ENCODE measurements at places on chromosomes 2 and 18. TPM values are rescaled to one million over a fixed set of nuclear protein-coding genes. Genes with fewer than 3 reads are reported as not detected.

DNA sequence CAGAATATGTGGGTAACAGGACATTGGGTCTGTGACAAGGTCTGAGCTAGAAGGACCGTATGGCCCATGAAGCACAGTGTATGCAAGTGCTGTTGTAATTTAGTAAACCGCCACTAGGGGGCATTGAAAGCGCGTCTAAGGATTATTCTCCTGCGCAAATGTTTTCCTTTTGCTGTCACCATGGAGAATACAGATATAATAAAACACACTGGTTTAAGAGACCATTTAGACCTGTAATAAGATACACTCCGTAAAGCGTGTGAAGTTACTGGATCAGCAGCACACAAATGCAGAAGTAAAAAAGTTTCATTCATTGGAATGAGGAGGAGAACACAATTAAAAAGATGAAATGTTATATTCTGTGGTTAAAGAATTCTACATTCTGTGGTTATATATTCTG is 272.4 kb downstream of the AGAP1 start:
- H3K4me1 ChIP-seq = peaks cover 2% of the 10 kb centered on the region
- H3K27me3 ChIP-seq = no peaks in the 10 kb centered on the region
- H3K36me3 ChIP-seq = no peaks in the 10 kb centered on the region
- H3K4me3 ChIP-seq = no peak overlapping the region
- no peak overlapping the region for H3K27ac ChIP-seq

GRCh38 chr2:12895017-12895416 is 178.3 kb downstream of the TRIB2 start:
- H3K36me3 ChIP-seq = no peaks in the 10 kb centered on the region
- no peak overlapping the region for H3K4me3 ChIP-seq
- no peaks in the 10 kb centered on the region for H3K4me1 ChIP-seq
- H3K27me3 ChIP-seq = no peaks in the 10 kb centered on the region
- H3K27ac ChIP-seq = no peak overlapping the region

DNA sequence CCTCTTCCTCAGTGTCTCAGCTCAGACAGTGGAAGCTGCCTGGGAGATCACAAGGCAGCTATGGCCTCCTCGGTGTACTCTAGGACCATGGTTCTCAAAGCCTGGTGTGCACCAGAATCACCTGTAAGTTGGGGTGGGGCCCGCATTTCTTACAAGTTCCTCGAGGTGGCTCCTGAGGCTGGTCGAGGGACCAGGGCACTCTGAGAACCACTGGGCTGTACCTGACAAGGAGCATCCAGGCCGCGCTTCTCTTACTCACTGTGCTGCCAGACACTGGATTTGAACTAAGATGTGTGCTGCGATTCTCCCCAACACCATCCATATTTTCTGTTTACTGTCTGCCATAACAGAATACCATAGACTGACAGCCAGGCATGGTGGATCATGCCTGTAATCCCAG is 59.5 kb downstream of the DIPK1C start:
- no peak overlapping the region for H3K27ac ChIP-seq
- no peaks in the 10 kb centered on the region for H3K36me3 ChIP-seq
- H3K4me1 ChIP-seq = no peaks in the 10 kb centered on the region
- H3K4me3 ChIP-seq = no peak overlapping the region
- H3K27me3 ChIP-seq = no peaks in the 10 kb centered on the region

DNA sequence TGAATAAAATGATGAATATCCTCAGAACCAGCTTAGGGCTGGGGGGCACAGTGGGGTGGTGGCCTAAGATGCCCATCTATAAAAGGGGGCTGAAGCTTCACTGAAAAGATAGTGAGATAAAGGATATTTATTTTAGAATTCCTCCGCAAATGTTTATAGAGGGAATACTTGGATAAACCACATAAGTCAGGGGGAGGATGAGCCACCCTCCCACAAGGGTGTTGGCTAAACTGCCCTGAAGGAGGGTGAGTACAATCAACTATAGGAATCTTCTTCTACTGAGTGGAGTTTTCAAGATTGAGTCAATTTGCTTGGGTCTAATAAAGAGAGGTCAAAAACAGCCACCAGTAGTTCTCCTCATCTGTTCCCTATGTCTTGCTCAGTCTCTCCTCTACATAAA is 114.5 kb upstream of the TANK start:
- no peaks in the 10 kb centered on the region for H3K27me3 ChIP-seq
- H3K36me3 ChIP-seq = no peaks in the 10 kb centered on the region
- no peaks in the 10 kb centered on the region for H3K4me1 ChIP-seq
- no peak for DNase-seq
- no peak overlapping the region for H3K27ac ChIP-seq
- no peak overlapping the region for H3K4me3 ChIP-seq

Gene EVA1A
- total RNA-seq = not detected

- H3K36me3 ChIP-seq = no peaks in the 10 kb centered on the region
- H3K4me3 ChIP-seq = no peak overlapping the region
- peaks cover 13% of the 10 kb centered on the region for H3K4me1 ChIP-seq
- H3K27me3 ChIP-seq = no peaks in the 10 kb centered on the region
- DNase-seq = no peak
- H3K27ac ChIP-seq = no peak overlapping the region
Observed at GRCh38 chr18:10168477-10168876, 254.7 kb downstream of the VAPA start.

- no peaks in the 10 kb centered on the region for H3K4me1 ChIP-seq
- H3K27me3 ChIP-seq = no peaks in the 10 kb centered on the region
- H3K4me3 ChIP-seq = no peak overlapping the region
Observed at GRCh38 chr2:17815468-17816184, 634 bp upstream of the MSGN1 start.

DNA sequence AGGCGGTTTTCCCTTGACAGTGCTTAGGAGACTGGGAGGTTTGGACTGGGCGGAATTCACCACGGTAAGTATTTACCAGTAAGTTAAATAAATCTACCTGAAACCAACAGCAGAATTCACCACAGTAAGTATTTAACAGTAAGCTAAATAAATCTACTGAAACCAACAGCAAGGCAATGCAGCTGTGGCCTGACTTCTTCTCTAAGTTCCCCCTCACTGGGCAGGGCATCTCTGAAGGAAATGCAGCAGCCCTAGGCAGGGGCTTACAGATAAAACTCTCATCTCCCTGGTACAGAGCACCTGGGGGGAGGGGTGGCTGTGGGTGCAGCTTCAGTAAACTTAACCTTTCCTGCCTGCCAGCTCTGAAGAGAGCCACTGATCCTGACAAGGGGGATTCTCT is 432.5 kb upstream of the LRRTM1 start:
- H3K27me3 ChIP-seq = no peaks in the 10 kb centered on the region
- no peaks in the 10 kb centered on the region for H3K36me3 ChIP-seq
- no peaks in the 10 kb centered on the region for H3K4me1 ChIP-seq

DNA sequence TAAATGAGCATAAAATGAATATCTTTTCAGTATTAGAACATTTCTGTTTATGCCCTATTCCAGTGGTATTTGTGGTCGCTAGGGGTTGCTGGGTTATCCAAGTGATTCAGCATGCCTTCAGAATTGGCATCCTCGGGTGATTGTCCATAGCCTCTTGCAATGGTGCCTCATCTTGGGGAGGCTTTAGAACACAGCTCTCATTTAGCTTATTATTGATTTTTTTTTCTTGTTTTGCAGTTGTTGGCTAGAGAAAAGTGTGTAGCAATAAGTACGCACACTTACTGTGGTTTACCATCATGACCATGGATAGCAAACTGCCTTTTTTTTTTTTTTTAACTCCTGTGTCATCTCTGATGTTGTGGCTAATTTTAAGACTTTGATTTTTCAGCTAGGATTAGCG is 33.6 kb downstream of the PLEKHA3 start:
- H3K36me3 ChIP-seq = peaks cover 35% of the 10 kb centered on the region
- H3K27ac ChIP-seq = no peak overlapping the region
- DNase-seq = no peak
- no peaks in the 10 kb centered on the region for H3K4me1 ChIP-seq
- H3K27me3 ChIP-seq = no peaks in the 10 kb centered on the region
- no peak overlapping the region for H3K4me3 ChIP-seq

DNA sequence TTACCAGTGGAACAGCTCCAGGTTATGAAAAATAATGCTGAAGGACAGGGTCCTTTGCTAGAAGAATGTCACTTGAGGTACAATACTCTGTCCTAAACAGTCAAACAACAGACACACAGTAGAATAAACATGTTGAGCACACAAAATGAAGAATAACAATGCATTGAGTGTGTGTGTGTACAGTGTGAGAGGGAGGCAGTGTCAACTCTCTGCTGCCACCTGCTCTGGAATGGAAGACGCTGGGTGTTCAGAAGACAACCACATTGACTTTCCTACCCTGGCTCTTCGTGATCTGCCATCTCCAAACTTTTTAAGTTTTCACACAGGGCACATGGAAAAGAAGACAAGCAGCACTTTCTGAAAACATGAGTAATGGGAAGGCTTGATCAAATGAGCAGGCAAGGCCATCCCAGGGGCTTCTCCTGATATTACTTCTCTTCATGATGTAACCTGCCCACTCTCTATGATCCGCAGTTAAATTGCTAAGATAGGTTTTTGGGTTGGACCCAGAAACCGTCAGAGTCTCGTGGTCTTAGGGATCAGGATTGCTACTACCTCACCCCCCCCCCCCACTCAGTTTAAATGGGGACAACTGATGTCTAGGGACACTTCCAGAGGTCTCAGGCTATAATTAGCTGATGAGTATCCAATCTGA is 533.2 kb upstream of the TNP1 start:
- no peak for DNase-seq
- no peak overlapping the region for H3K4me3 ChIP-seq
- no peak overlapping the region for H3K27ac ChIP-seq
- peaks cover 13% of the 10 kb centered on the region for H3K4me1 ChIP-seq
- no peaks in the 10 kb centered on the region for H3K27me3 ChIP-seq

- H3K27ac ChIP-seq = no peak overlapping the region
- H3K4me1 ChIP-seq = no peaks in the 10 kb centered on the region
- H3K4me3 ChIP-seq = no peak overlapping the region
Observed at GRCh38 chr2:71668326-71669057, 215.1 kb downstream of the DYSF start.

Gene MSTN
- total RNA-seq = not detected

- no peak overlapping the region for H3K27ac ChIP-seq
- DNase-seq = no peak
- H3K27me3 ChIP-seq = no peaks in the 10 kb centered on the region
- H3K4me1 ChIP-seq = no peaks in the 10 kb centered on the region
Observed at GRCh38 chr18:66894851-66895250, 291.0 kb upstream of the CDH19 start.

Gene CGREF1
- total RNA-seq = 3.5 TPM

- H3K4me3 ChIP-seq = peak overlapping the region; percentile 60
- H3K4me1 ChIP-seq = peaks cover 17% of the 10 kb centered on the region
- H3K36me3 ChIP-seq = no peaks in the 10 kb centered on the region
- H3K27me3 ChIP-seq = peaks cover 42% of the 10 kb centered on the region
- H3K27ac ChIP-seq = no peak overlapping the region
Observed at GRCh38 chr2:118846442-118846952, 951 bp downstream of the EN1 start.

- no peaks in the 10 kb centered on the region for H3K27me3 ChIP-seq
- H3K4me1 ChIP-seq = no peaks in the 10 kb centered on the region
- H3K36me3 ChIP-seq = peaks cover 47% of the 10 kb centered on the region
- no peak overlapping the region for H3K4me3 ChIP-seq
Observed at GRCh38 chr2:240125742-240126141, 10.4 kb downstream of the COPS9 start.

Gene PELI1
- total RNA-seq = 140 TPM

GRCh38 chr2:12302140-12302539 is 414.6 kb upstream of the TRIB2 start:
- no peaks in the 10 kb centered on the region for H3K27me3 ChIP-seq
- no peak overlapping the region for H3K27ac ChIP-seq
- no peaks in the 10 kb centered on the region for H3K4me1 ChIP-seq

Gene BCL2
- 20.5 TPM for total RNA-seq

DNA sequence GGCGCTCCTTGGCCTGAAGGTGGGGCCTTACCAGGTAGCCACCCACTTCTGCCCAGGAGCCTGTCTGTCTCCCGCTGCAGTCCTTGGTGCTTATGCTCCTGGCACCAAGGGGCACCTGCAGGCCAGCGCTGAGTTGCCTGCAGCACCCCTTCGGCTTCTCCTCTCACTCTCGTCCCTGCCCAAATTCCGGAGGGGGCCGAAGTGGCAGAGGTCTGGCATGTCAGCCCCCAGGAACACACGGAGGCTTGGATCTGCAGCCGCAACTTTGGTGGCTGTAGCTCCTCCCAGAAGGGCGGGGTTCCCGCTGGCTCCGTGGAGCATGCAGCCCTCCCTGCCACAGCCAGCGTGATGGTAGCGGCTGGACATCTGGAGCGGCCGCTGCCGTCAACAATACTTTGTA is 37.7 kb upstream of the ZNF804A start:
- H3K27ac ChIP-seq = no peak overlapping the region
- no peaks in the 10 kb centered on the region for H3K27me3 ChIP-seq
- no peak for DNase-seq
- no peak overlapping the region for H3K4me3 ChIP-seq

Gene VWA3B
- not detected for total RNA-seq

GRCh38 chr2:44205169-44205568 is 36.5 kb downstream of the PPM1B start:
- no peak overlapping the region for H3K4me3 ChIP-seq
- no peaks in the 10 kb centered on the region for H3K27me3 ChIP-seq
- H3K36me3 ChIP-seq = peaks cover 6% of the 10 kb centered on the region
- H3K27ac ChIP-seq = no peak overlapping the region
- no peak for DNase-seq

DNA sequence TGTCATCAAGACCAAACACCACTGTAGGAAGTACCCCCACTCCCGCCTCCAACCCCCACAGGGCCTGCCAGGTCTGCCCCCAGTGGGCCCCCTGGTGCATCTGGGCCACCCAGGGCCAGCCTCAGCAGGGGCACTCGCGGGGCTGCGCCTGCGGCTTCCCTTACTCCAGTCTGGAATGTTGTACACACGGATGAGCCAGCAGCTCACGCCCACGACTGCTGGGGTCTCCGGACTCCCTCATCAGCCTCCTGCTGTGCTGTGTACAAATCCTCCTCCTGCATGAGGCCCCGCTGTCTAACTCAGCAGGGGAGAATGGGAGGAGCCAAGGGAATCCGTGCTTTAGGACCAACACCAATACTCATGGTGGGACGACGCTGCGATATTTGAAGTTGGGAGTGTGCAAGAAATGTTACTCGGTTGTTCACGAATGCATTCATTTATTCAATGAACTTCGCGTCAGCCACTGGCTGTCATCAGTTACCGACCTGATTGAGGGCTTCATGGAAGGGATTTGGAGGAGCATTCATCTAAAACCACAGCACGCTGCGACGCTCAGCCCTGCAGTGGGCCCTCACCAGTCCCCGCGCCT is 654 bp upstream of the ASB1 start:
- H3K4me3 ChIP-seq = peak overlapping the region; percentile 90
- H3K36me3 ChIP-seq = no peaks in the 10 kb centered on the region
- peaks cover 7% of the 10 kb centered on the region for H3K4me1 ChIP-seq
- H3K27ac ChIP-seq = peak overlapping the region; percentile 95
- peak; percentile 68 for DNase-seq

Gene SCYGR4
- total RNA-seq = not detected

DNA sequence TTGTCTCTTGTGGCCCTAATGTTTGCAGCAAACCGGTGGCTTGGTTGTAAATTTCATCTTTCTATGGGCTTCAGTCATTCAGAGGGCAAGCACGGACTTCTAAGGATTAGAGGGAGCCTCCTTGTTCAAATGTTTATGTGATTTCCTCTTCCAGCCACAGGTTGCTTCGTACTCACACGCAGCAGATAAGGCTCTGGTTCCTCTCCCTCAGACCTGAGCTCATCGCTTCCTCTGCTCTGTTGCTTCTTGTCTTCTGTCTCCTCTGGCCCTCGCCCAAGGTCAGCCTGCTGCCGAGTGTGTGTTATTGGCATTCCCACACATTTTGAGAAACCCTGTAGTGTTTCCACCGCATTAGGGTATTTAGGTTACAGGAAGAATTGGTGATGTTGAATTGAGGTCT is 44.0 kb downstream of the MYL12B start:
- no peaks in the 10 kb centered on the region for H3K36me3 ChIP-seq
- H3K4me3 ChIP-seq = no peak overlapping the region
- no peaks in the 10 kb centered on the region for H3K27me3 ChIP-seq
- H3K27ac ChIP-seq = no peak overlapping the region

Gene IL1RN
- total RNA-seq = not detected
